ENCODE measurements at places on chromosomes 5 and 9. TPM values are rescaled to one million over a fixed set of nuclear protein-coding genes. Genes with fewer than 3 reads are reported as not detected.
A peak's percentile ranks its signal among the peaks of the same experiment; 100 is the strongest.

DNA sequence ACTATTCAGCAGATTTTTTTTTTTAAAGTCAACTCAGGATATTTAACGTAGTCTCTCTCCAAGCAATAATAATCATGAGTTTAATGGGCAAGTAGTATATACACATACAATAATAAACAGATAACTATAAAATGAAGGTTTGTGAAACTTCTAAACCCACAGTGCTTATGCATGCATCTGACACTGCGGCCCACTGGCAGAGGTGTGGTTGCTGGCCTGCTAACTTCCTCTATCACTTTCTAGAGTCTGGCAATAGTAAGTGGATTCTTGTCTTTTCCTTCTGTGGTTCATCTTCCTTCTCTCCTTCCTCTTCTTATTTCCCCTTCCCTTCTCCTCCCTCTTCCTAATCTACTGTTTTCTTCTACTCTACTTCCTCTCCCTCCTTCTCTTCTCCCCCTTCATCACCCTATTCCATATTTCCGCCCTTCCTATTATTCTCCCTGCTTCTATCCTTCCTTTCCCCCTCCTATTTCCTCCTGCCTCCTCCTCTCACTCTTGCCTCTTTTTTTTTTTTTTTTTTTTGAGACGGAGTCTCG, 18.6 kb upstream of the AGXT2 start:
- no peak for DNase-seq

DNA sequence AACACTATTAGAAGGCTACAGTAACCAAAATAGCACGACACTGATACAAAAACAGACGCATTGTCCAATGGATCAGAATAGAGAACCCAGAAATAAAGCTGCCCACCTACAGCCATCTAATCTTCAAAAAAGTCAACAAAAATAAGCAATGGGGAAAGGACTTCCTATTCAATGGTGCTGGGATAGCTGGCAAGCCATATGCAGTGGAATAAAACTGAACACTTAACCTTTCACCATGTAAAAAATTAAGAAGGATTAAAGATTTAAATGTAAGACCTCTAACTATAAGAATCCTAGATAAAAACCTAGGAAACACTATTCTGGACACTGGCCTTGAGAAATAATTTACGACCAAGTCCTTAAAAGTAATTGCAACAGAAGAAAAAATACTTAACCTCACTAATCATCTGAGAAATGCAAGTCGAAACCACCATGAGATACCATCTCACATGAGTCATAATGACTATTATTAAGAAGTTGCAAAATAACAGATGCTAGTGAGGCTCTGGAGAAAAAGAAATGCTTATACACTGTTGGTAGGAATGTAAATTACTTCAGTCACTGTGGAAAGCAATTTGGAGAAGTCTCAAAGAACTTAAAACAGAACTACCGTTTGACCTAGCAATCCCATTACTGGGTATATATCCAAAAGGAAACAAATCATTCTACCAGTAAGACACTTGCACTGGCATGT, 203.3 kb upstream of the CDH9 start:
- DNase-seq, result no peak

- no peak for DNase-seq
These were observed 105.9 kb downstream of the MARCHF3 start for GRCh38 chr5:126924331-126925033.

- no peak for DNase-seq
These were observed 106.6 kb downstream of the RGS3 start for GRCh38 chr9:113570106-113570505.

- DNase-seq, result no peak
These were observed 39.8 kb upstream of the SLC24A2 start for GRCh38 chr9:19828576-19829109.

GRCh38 chr5:10520706-10521105, 43.2 kb upstream of the ANKRD33B start:
- DNase-seq, result no peak

GRCh38 chr9:137295238-137295811, 6.7 kb downstream of the NRARP start:
- no peak for DNase-seq

DNA sequence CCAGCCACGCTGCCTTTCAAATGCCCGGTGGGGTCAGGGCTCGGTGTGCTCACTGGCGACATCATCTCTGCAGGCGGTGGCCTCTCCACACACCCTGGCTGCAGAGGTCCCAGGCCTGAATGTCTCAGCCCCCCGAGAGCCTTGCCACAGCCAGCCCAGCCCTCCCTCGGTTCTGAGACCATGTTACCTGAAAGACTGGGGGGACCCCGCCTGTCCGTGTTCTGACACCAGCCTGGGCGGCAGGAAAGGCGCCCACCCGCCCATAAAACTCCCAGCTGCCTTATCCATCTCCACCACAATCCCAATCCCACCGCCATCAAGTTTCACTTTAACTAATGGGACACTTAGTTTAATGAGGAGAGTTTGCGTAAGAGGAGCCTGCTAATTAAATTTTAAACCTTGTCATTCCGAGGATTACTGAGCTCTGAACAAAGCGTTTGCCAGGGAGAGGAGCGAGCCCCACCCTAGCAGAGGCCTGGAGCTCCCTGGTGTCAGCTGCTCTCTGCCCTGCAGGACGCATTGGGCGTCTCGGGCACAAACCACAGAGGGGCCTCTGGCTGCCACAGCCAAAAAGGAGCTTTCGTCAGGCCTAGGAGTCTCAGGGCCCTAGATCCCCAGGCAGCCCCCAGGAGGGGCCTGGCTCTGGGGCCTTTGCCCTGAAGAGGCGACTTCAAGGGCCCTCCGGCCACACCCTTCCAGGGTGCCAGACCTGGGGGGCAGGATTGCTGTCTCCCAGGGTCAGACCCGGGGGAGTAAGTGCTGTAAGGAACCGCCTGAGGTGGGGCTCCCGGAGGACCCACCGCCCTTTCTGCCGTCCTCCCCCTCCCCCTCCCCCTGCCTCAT, 15.3 kb downstream of the LHX3 start:
- DNase-seq, result no peak

DNA sequence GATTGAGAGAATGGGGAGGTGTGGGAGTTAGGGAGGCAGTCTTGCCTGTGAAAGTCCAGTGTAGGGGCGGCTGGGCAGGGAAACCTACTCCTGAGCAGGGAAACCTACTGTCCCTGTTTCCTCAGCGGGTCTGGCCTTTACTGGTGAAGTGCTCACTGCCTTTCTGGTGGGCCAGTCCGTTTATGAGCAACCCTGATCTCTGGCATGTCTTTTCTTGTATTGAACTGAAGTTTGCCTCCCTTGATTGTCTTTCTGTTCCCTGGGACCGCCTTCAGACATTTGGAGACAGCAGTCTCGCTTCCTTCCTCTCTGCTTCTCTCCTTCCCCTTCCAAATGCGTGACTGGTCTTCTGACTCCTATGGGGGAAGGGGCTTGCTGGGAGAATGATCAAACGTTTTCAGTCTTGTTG, 2.9 kb downstream of the SNX18 start:
- DNase-seq, result no peak

DNA sequence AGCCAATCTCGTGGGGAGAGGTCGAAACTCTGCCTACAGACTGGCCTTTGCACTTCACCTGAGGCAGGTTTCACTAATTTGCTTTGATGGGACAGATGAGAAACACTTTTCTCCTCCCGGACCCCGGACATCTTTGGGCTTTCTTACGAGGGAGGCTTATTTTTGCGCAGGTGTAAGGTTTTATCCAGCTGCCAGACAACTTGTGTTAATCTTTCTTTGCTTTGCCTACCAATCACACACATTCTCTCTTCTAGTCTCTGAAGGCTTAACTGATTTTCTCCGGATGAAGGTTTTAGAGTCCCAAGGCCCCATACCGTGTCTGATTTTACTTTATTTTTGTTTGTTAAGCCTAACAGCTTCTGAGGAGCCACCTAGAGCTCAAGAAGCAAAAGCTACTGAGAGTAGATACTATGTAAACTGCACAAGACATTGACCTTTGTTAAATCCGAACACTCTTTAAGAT, 436 bp upstream of the EMB start:
- no peak for DNase-seq

DNA sequence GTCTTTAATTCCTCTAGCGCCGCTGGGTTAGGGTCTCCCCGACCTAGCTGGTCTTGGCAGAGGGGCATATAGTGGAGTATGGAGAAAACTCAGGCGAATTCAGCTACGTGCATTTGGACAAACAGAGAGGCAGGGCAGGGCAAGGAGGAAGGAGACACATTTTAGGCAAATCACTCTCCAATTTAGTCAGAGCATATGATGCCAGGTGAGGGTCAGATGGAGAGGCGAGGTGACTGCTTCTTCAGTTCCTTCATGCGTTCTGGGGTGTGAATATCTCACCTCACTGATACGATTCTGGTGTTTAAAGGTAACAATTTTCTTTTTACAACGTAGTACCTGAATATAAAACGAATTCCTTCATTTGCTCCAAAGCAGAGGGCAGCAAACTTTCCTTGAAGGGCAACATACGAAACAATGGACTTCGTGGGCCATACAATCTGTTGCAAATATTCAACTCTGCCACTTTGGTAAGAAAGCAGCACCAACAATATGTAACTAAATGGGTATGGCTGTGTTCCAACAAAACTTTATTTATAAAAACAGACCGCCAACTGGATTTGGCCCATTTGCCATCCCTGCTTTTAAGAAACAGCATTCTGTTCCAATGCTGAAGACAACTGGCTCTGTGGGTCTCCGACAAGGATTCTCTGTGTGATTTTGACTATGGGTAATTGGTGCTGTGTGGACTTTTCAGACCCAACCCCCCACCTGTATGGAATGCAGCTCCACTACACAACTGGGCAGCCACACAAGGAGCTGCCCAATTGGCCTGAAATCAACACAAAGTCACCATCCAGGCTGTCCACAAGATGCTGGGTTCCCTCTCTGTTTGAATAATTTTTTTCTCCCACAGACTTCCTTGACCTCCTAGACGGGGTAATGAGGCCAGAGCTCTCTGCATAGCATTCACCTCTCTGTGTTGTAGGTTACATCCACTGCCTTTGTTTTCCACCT, 53.8 kb downstream of the RAPGEF1 start:
- no peak for DNase-seq

GRCh38 chr5:118060833-118061232, 927.5 kb downstream of the DTWD2 start:
- DNase-seq, result no peak

DNA sequence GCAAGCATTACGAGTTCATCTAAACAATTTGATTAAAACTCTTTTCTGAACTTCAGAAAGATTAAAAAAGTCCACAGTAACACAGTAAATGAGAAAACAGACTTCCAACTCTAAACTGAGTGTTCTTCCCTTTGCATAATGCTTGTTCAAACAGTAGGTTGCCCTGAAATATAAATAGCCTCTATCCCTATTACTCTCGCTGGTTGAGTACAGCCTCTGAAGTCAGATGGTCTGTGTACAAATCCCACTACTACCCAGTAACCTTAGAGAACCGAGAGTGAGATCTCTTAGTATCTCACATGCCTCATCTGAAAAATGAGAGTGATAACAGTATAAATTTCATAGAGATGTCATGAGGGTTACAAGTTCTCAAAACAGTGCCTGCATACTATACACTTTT, 591.6 kb downstream of the CAAP1 start:
- DNase-seq, result no peak

DNA sequence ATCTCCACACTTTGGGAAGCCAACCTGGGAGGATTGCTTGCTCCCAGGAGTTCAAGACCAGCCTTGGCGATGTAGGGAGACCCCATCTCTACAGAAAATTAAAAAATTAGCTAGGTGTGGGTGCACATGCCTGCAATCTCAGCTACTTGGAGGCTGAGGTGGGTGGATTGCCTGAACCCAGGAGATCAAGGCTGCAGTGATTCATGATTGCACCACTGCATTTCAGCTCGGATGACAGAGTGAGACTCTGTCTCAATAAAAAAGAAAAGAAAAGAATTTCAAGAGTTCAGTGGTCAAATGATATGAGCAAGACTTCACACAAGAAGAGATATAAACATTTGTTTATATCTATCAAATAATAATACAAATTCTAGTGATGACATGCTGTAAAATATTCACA, 23.0 kb upstream of the MTAP start:
- DNase-seq, result no peak

DNA sequence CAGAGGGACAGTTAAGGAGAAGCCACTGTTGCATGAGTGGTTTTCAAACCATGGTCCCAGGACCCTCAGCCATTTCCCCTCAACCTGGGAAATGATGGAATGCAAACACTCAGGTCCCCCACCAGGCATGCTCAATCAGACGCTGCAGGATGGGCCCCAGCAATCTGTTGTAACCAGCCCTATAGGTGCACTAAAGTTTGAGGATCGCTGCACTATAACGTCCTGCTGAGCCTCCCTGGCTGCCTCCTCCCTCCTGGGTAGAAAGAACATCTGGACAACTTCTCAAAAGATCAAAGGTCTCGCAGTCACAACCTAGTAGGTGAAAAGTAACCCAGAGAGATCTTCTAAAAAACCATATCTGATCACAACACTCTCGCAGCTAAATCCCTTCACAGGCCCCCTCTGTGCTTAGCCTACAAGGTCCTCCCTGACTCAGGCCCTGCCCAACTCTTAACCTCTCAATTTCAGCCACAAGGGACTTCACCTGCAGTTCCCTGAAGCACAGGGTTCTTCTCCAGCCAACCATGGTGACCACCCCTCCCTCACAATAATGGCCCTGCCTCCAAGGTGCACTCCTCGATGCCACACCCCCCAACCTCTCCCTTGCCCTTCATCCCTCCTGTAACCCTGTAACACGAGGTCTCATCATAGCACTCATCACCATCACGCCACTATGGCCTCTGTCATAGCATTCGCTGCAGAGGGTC, 3.5 kb downstream of the SHB start:
- DNase-seq, result peak; percentile 26

GRCh38 chr9:71562140-71562539, 206.2 kb downstream of the CEMIP2 start:
- DNase-seq, result no peak

- DNase-seq, result no peak
These were observed 263.3 kb downstream of the MAST4 start for GRCh38 chr5:66859526-66859925.

DNA sequence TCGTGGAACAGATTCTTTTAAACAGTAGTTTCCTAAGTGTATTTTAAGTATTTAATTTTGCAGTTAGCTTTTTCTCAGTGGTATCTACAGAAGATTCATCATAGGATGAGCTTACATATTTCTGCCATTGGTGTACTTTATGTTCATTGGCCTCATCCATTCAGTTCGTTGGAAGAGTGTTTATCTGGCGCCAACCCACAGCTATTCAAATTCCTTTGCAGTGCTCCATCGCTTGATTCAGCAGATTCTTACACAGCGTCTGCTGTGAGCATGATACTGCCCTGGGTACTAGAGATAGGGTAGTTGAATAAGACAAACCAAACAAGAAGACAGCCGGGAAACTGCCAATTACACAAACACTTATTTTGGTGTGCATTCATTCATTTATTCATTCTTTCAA, 55.1 kb downstream of the NUP214 start:
- no peak for DNase-seq

BARX1 gene
- not detected for total RNA-seq

OR1Q1 gene
- not detected for total RNA-seq

C5orf15 gene
- total RNA-seq, result 27.6 TPM

SGTB gene
- total RNA-seq, result 18.8 TPM

BTNL8 gene
- 0.53 TPM for total RNA-seq

Data from sciatic nerve (tissue), 2 donors.